ENCODE measurements at places on chromosomes 11 and 22. TPM values are rescaled to one million over a fixed set of nuclear protein-coding genes. Genes with fewer than 3 reads are reported as not detected.

Gene TP53AIP1
- total RNA-seq: not detected

Gene ASPHD2
- total RNA-seq: 6.0 TPM

Gene SORL1
- 0.29 TPM for total RNA-seq

Gene CARNS1
- total RNA-seq: 0.13 TPM

Gene OR5AR1
- total RNA-seq: not detected

Gene APOL5
- total RNA-seq: not detected
